Activated T-helper 2 cell treated with anti-CD3 and anti-CD28 coated beads, Interferon-gamma antibody, Interleukin-2, Interleukin-4, amounts not matched to agents 10 μg/mL and 5 μg/mL and 100 μg/mL, durations not matched to agents 14 hours and 24 hours and 36 hours (primary cell): ENCODE measurements at places on chromosomes 7 and 10. TPM values are rescaled to one million over a fixed set of nuclear protein-coding genes. Genes with fewer than 3 reads are reported as not detected.

PTTG1IP2 gene
- not detected in 2 replicates for total RNA-seq

TLX1 gene
- total RNA-seq: not detected in 2 replicates

DNA sequence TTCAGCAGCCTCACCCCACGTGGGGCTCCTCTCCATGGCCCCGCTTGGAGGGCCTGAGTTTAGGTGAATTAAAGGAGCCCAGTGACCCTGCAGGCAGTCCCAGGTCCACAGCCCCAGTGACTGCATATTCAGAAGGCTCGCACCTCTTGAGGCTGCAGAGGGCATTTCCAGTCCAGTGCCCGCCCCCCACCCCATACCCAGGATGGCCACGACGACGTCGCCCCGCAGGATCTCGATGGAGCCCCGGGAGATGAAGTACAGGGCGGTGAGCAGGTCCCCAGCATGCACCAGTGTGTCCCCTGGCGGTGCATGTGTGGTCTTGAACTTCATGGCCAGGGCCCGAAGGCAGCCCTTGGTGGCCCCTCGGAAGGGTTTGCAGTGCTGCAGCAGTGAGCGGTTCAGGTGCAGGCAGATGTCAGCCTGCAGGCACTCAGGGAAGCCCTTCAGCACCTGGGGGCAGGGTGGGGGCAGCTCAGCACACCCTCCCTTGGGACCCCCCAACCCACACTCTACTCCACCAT, 28.1 kb downstream of the KCNH2 start:
- no peaks in the 10 kb centered on the region for H3K36me3 ChIP-seq
- DNase-seq: no peak
- H3K4me3 ChIP-seq: no peak overlapping the region
- no peak overlapping the region for H3K27ac ChIP-seq
- peaks cover 6% of the 10 kb centered on the region for H3K27me3 ChIP-seq

GRCh38 chr10:11191678-11192077, 174.0 kb downstream of the CELF2 start:
- no peak for DNase-seq
- H3K4me1 ChIP-seq: peaks cover 79% of the 10 kb centered on the region
- H3K27ac ChIP-seq: peak overlapping the region; percentile 90
- no peaks in the 10 kb centered on the region for H3K27me3 ChIP-seq
- H3K4me3 ChIP-seq: no peak overlapping the region

DNA sequence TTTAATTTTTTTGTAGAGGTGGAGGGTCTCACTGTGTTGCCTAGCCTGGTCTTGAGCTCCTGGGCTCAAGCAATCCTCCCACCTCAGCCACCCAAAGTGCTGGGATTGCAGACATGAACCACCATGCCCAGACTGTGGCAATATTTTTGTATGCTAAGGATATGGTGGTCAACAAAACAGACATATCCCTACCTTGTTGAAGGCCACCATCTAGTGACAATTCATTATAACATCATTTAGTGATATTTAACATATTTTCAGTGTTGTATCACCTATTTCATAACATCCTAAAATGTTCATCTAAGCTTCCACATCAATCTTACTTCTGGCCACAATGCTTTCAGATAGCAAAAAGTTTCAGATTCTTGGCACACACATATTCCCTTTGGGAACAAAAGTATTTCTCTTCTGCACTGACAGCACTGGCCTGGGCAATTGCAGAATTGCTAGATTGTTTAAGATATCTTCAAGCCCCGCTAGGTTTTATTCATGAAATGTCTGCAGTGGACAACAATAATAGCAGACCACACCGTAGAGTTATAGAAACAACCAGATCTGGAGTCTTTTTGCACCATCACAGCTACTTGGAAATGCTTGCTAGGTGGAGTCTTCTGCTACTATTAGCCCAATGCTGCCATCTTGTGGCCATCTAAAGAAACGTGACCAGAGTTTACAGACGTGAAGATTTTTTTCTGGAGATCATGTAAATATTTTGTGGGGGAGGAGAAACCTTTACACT, 58.4 kb downstream of the DNAJC12 start:
- DNase-seq: peak; percentile 60
- no peaks in the 10 kb centered on the region for H3K27me3 ChIP-seq
- no peaks in the 10 kb centered on the region for H3K36me3 ChIP-seq
- H3K27ac ChIP-seq: no peak overlapping the region

DNA sequence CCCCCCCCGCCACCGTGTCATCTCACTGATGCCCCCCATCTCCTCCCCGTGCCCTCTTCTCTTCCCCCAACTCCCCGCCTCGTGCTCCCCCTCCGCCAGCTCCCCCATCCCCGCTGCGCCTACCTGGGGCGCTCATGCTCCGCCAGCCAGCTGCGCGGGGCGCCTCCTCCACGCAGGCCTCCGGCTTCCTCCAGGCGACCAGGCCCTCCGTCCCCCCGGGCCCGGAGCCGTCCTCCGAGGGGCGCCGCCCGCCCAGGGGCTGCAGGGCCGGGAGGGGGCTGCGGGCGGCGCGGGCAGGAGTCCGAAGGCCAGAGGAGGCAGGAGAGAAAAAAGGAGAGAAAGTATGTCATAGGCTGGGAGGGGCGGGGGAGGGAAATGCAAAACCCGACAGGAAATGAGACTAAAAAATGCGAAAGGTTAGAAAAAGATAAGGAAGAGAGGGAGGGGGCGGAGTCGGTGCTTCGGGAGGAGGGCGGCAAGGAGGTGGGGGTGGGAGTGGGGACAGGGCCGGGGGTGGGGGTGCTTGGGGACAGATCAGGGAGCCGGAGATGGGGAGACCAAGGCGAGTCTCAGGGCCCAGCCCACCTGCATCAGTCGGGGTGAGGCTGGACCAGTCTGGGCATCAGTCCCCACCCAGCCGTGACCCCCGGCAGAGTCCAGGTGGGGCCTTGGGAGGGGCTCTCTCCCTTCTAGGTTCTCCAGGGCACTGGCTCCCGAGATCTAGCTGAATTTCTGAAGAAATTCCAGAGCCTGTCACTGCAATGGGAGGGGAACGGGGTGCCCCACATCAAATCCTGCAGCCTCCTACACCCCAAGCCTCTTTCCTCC, at the start of gene CARD11:
Gene CARD11, minus strand, starts transcription at position 324 of the 828 bp plus-strand sequence. CDS start 85,361 bp downstream, outside the sequence.
- peak within 1 kb of the TSS; percentile 88 for H3K27ac ChIP-seq
- peaks cover 35% of the 10 kb centered on the region for H3K36me3 ChIP-seq
- H3K4me3 ChIP-seq: peak within 1 kb of the TSS; percentile 87
- DNase-seq: peak; percentile 55
- H3K4me1 ChIP-seq: peaks cover 29% of the 10 kb centered on the region

DNA sequence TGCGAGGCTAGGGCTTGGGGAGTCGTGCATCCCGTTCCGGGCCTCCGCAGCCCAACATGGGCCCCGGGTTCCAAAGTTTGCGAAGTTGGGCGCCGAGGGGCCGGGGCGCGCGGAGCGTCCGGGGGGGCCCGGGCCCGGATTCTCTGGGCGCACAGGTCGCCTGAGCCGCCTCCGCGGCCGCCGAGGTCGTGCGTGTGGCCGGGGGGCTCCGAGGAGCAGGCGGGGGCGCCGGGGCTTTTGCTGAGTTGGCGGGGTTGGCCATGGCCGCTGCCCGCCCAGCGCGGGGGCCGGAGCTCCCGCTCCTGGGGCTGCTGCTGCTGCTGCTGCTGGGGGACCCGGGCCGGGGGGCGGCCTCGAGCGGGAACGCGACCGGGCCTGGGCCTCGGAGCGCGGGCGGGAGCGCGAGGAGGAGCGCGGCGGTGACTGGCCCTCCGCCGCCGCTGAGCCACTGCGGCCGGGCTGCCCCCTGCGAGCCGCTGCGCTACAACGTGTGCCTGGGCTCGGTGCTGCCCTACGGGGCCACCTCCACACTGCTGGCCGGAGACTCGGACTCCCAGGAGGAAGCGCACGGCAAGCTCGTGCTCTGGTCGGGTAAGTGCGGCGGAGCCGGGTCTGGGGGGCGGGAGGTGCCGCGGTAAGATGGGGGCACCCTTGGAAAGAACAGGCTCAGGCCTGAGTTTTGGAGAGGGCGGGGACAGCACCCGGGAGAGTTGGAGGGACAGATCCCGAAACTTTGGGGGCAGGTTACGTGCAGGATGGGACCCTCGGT, 643 bp downstream of the SMO start:
- peak overlapping the region; percentile 30 for H3K4me3 ChIP-seq
- H3K4me1 ChIP-seq: peaks cover 2% of the 10 kb centered on the region
- DNase-seq: no peak
- H3K27ac ChIP-seq: no peak overlapping the region

- peaks cover 6% of the 10 kb centered on the region for H3K27me3 ChIP-seq
- no peak for DNase-seq
- H3K27ac ChIP-seq: no peak overlapping the region
- H3K4me3 ChIP-seq: no peak overlapping the region
- no peaks in the 10 kb centered on the region for H3K36me3 ChIP-seq
- H3K4me1 ChIP-seq: no peaks in the 10 kb centered on the region
These were observed 128.3 kb downstream of the ITGA8 start for GRCh38 chr10:15591431-15591830.

STARD3NL gene
- total RNA-seq: 39.2 and 42.4 TPM in 2 replicates

DNA sequence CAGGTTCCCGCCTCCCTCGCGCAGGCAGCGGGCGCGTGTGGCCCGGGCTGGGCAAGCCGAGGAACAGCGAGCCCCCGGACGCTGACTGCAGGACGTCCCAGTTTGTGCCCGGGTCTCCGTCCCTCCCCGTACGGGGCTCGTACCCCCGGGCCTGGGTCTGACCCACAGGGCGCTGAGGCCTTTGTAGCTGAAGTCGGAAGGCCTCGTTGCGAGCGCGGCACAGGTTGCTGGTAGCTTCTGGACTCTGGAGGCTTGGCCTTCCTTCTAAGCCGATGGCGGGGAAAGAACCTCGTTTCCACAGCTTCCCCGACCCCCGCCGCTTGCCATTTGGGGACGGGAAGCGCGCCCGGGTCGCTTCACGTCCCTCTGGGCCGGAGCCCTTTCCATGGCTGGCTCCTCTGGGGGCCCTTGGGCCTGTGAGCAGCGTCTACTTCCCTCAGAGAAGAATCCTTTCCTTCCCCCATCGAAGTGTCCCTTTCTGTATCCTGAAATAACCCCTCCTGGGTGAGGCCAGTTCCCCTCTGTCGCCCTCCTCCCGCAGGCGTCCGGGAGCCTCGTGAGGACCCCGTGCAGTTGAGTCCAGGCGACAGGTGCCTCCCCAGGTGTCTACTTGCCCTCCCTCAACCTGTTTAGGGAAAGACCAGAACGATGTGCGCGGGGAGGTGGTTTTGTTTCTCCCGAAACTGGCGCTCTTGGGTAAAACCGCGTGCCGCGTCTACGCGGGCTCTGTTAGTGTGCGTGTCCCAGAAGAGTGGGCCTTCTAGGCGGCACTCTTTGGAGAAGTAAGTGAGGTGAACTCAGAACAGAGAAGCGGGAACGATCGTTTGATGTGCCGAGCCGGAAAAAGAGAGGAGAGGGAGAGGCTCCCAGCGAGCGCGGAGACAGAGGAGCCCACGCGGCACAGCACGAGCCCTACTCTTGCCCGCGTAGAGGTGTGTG, 9.3 kb downstream of the EVX1 start:
- no peak for DNase-seq
- no peaks in the 10 kb centered on the region for H3K36me3 ChIP-seq
- no peak overlapping the region for H3K27ac ChIP-seq

C10orf67 gene
- not detected in 2 replicates for total RNA-seq

DNA sequence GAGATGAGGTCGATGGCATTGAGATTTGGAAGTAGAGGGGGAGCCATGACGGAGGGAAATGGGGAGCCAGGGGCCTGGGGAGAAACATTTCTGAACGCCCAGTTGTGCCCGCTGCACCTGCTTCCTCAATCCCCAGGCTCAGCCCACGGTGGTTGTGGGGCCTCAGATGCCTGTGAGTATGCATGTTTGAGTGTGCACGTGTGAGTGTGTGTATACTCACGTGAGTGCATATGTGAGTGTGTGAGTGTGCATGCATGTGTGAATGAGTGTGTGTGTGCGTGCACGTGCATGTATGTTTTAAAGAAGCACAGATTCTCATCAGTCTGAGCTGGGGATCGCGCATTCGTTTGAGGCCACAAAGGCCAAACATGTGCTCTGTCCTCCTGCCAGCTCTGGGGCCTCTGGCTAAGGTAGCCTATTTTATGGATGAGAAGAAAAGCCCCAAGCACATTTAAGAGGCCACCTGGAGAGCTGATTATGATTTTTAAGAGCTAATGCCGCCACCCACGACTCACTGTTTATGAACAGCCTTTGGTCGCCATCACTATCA, 154.8 kb downstream of the ARHGAP12 start:
- DNase-seq: no peak
- no peak overlapping the region for H3K27ac ChIP-seq
- no peaks in the 10 kb centered on the region for H3K27me3 ChIP-seq
- H3K4me1 ChIP-seq: peaks cover 1% of the 10 kb centered on the region

GRCh38 chr7:100951888-100952560, 2.7 kb downstream of the MUC3A start:
- peaks cover 9% of the 10 kb centered on the region for H3K27me3 ChIP-seq
- no peaks in the 10 kb centered on the region for H3K4me1 ChIP-seq
- no peak for DNase-seq
- H3K27ac ChIP-seq: no peak overlapping the region
- no peak overlapping the region for H3K4me3 ChIP-seq

CTAGE6 gene
- total RNA-seq: 0.78 and 1.4 TPM in 2 replicates

DNA sequence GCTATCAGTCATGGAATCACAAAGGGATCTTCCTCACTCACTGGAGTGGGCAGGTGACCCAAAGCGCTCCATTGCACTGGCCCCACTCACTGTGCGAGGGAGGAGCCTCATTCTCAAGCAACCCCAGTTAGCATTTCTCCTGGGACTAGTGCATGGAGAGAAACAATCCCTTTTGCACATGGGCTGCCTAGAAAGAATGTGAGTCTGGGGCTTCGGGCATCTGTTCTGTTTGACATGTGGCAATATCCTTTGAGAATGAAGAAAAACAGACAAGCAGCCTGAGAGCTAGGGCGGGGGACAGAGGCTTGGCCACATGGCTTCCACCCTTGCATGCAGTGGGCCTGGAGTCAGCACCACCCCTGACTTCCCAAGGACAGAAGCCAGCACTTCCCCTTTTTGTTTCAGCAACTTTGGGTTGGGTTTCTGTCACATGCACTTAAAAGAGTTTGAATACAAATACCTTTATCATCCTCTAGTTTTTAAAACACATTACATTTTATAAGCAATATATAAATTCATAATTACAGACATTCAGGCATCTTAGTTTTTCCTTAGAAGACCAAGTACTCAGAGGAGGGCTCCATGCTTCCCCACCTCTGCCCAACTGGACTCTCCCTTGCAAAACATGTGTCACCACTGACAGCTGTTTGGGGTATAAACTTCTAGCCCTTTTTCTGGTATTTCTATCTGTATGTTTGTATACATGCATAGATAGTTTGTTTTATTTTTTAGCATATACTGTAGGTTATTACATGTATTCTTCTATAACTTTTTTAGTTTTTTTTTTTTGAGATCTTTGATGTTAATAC, 73.8 kb downstream of the RBM20 start:
- H3K27me3 ChIP-seq: peaks cover 8% of the 10 kb centered on the region
- no peaks in the 10 kb centered on the region for H3K36me3 ChIP-seq
- H3K4me3 ChIP-seq: no peak overlapping the region
- no peak overlapping the region for H3K27ac ChIP-seq
- DNase-seq: no peak

PPP1R3C gene
- total RNA-seq: 0.14 and 0.21 TPM in 2 replicates

GRCh38 chr7:121282129-121282528, 46.7 kb upstream of the WNT16 start:
- peaks cover 12% of the 10 kb centered on the region for H3K36me3 ChIP-seq
- H3K27me3 ChIP-seq: peaks cover under 1% of the 10 kb centered on the region
- no peak overlapping the region for H3K27ac ChIP-seq
- H3K4me3 ChIP-seq: no peak overlapping the region
- no peak for DNase-seq
